Pulmonary artery endothelial cell (primary cell): ENCODE measurements at places on chromosomes 16 and 17. TPM values are rescaled to one million over a fixed set of nuclear protein-coding genes. Genes with fewer than 3 reads are reported as not detected.

CFAP52 gene
- not detected in 2 replicates for total RNA-seq

KCNJ2 gene
- total RNA-seq, result 19.3 and 33.3 TPM in 2 replicates

CCL16 gene
- total RNA-seq, result 0.46 and 0.85 TPM in 2 replicates

DNA sequence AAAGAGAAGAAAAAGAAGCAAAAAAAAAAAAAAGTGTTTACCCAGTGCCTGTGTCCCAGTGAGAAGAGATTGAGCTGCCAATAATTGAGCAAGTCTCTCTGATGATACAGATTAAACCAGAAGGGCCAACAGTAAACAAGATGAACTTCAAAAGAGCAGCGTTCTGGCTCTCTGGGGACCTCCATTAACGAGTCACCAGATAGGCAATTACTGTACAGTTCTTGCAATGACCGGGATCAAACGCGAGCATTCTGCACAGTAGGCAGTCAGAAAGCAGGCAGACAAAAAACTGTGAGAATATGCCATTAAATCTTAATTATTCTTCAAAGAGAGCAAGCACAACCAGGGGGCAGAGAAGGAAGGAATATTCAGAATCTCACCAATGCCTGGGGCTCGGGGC is 626.1 kb downstream of the TMEM114 start:
- DNase-seq, result no peak

DNA sequence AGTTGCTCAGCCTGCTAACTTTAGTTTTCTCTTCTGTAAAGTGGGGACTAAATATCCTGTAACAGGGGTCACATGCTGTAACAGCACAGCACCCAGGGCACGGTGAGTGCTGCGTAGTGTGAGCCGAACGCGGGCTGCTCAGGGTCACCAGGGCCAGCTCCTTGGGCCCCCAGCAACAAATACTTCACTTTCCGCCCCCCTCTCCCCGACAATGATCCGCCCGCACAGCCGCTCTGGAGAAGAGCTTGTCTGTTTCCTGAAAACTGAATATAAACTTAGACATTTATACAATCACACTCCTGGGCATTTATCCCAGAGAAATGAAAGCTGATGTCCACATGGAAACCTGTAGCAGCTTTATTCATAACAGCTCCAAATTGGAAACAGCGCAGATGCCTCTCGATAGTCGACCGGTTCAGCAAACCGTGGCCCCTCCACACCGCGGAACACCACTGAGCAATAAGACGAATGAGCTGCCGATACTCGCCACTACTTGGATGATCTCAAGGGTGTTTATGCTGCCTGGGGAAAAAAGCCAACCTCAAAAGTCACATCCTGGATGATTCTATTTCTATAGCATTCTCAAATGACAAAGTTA is 267.2 kb downstream of the PARN start:
- no peak for DNase-seq

DNA sequence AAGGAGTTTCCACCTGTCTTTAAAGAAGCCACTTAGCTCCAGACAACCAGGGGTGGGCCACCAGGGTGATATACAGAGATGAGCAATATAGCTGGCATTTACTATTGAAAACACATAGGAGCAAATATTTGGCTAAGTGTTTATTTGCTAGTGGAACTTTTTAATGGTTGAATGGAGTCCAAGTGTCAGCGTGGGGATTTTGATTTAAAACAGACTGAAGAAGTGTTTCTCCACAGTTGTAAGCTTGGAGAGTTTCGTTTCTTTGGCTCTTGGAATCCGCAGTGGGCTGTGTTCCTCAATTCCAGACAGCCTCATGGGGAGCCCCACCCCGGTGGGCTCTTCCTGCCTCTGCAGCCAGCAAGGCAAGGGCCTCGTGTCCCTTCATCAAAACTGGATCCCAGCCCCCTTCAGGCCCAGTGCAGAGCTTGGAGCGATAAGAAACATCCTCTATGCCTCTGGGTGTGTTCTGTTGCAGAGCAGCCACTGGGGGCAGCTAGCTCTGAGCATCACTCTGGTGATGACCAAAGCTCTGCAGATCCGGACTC is 36.1 kb downstream of the NOG start:
- no peak for DNase-seq

- no peak for DNase-seq
Measured at GRCh38 chr17:7260651-7261378, 1.5 kb downstream of the CLDN7 start.

DNA sequence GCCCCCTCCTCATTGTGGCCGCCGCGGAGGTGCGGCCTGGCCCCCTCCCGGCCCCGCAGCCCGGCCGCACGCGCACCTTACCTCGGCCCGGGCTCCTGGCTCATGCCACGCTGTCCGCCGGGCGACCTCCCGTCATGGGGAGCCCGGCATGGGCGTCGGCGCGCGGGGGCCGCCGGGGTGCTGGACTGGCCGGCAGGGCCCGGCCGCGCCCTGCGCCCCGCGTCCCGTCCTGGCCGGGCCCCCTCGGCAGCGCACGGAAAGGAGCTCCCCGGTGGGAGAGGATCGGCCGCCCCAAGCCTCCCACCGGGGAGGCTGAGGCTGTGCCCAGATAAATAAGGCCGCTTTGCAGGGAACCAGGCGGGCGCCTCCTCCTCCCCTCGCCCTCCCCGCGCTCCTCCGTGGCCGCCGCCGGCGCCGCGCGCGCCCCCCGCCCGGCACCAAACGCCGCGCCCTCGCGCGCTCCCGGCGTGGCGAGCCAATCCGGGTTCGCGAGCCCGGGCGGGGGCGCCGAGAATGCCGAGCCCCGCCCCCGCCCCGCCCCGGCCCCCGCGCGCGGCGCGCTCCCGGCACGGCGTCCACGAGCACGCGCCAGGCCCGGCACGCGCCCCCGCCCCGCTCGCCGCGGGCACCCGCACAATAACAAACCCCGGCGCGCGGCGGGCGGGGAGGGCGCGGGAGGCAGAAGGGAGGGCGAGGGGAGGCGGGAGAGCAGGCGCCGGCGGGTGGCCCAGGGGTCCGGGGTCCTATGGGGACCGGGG is at the start of gene FBXL16:
TSS of gene FBXL16 (minus strand) at position 371 of the 758 bp plus-strand sequence. CDS start 8,396 bp downstream, outside the sequence.
- no peak for DNase-seq

- DNase-seq, result no peak
Measured at GRCh38 chr16:30628628-30629540, 18.7 kb upstream of the ZNF689 start.

DNA sequence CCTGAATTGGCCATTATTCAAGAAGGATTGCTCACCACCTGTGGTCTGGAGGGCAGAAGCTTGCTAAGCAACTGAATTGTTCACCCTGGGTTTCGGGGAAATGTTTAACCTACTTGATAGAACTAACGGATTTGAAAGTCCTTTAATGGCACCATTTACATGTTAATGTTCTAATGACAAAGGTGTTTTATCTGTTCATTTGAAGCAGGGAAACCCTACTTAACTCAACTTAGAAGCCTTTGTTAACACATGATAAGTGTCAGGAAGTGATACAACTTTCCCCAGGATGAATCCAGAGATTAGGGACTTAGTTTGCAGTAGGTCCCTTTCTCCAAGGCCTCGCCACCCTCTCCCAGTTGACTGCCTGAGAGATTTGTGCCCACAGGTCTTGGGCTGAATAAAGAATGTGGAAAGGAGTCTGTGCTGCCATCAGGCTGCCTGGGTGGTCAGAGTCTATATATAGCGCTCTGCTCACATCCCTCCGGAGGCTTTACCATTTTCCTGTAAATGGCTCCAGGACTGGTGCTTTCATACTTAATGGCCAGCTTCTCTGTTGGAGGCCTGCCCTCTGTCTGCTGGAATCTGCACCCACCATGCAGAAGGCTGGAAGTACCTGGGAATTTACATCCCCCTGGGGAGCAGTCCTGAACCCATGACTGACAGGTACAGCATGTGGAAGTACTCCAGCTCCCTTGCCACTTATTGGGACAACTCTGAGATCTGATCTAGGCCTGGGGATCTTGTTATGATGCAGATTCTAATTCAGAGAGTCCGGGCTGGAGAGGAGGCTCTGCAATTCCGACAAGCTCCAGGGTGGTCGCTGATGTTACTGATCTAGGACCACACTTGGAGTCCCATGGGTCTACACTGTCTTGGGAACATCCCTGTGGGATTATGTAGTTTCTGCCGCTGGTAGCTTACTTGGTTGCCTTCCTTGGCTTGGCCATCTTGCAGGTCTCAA is 99.9 kb downstream of the ASIC2 start:
- no peak for DNase-seq

- no peak for DNase-seq
Measured at GRCh38 chr17:17767154-17767869, 69.5 kb downstream of the SREBF1 start.
